ENCODE measurements at places on chromosomes 6 and 20.
A peak's percentile ranks its signal among the peaks of the same experiment; 100 is the strongest.

GRCh38 chr6:152099446-152100182, 292.1 kb downstream of the ESR1 start:
- DNase-seq, result no peak

GRCh38 chr6:10248378-10248843, 166.5 kb downstream of the TFAP2A start:
- DNase-seq, result no peak

DNA sequence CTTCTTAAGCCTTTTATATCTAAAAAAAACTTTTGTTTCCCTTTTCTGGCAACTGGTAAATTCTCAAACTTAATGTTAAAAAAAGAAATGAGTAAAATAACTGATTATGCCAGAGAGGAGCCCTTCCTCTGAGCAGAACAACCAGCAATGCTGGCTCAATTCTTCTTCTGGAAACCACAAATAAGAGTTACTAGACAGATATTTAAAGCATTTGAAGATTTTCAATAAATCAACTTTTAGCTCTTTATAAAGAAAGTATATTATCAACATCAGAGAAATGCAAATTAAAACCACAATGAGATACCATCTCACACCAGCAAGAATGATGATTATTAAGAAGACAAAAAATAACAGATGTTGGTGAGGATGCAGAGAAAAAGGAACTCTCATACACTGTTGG, 61.1 kb upstream of the TCF21 start:
- peak; percentile 35 for DNase-seq

GRCh38 chr6:55601120-55601519, 22.1 kb upstream of the HMGCLL1 start:
- DNase-seq, result no peak

- peak; percentile 93 for DNase-seq
Observed at GRCh38 chr6:14792118-14792955, 453.5 kb upstream of the JARID2 start.

GRCh38 chr6:42981836-42982235, 2.5 kb upstream of the PPP2R5D start:
- DNase-seq, result no peak

GRCh38 chr6:112822769-112823168, 475.6 kb downstream of the RFPL4B start:
- no peak for DNase-seq

- no peak for DNase-seq
Observed at GRCh38 chr6:108209738-108210137, 43.9 kb downstream of the NR2E1 start.

DNA sequence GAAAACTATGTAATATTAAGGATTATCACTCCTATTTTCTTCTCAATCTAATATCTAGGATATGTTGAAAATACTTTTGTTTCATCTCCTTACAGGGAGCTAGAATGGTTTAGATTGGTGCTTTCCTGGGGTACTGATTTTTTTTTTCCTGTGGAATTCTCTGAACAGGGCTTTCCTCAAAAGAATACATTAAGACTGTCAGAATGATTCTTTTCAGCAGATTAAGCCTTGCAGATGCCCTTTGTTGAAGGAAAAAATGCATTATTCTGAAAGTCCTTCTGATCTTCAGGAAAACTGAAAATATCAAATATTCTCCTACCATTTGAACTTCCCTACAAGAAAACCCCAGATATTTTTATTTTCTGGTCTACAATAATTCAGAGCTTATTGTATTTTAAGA, 178.9 kb downstream of the SOX4 start:
- no peak for DNase-seq

DNA sequence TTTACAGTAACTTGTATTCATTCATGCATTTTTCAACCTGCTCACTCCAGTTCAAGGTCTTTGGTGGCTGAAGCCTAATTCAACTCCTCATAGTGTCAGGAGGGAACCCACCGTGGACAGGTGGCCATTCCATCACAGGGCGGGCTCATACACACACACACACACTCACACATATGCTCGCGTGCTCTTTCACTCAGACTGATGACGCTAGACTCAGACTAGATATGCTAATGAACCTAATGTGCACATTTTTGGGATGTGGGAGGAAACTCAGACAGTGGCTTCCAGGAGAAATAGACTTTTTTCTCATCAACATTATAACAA, 56.7 kb downstream of the TRIM27 start:
- no peak for DNase-seq

DNA sequence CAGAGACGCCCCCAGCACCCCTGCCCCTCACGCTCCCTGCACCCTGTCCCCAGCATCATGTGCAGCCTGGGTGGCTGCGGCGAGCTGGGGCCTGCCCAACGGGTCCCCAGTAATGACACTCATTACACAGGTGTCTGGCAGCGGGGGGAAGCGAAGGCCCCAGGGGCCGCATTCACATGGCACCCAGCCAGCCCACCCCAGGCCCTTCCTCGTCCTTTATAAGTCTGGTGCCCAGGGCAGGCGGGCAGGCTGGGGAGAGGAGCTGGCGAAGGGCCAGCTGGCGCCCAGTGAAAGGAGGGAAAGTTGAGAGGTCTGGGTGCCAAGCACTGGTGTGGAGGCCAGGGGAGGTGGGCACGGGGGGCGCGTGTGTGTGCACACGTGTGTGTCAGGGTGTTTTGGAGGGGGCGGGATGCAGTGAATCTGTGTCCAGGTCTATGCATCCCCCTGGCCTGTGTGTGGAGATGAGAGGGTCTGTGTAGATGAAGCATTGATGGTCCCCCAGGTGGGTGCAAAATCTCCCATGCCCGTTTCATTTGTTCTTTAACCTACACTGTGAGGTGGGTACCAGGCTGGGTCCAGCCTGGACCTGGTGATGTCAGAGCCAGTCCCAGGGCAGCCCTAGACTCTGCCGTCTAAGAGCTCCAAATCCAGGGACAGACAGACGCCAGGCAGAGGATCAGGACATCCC, 105.3 kb downstream of the CEBPB start:
- no peak for DNase-seq

DNA sequence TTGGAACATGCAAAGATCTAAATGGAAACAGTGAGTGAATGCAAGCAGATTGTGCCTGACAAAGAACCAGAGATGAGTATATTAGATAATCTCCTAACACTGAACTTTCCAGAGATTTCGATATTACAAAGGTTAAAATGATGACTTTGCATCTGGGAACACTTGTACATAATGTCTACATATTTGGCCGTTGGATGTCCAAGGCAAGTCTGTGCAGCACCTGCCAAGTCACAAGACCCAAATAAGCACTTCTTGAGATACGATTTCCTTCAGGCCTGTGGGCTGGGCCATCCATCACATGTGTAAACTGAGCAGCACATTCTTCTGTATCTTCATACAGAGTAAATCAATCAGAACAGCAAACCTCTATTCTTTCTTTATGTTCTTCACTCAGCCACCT, 32.5 kb upstream of the SMLR1 start:
- no peak for DNase-seq

- DNase-seq, result no peak
Observed at GRCh38 chr6:37072526-37072925, 67.1 kb downstream of the FGD2 start.

- DNase-seq, result peak; percentile 99
Observed at GRCh38 chr6:87697581-87698546, 4.2 kb downstream of the AKIRIN2 start.

DNA sequence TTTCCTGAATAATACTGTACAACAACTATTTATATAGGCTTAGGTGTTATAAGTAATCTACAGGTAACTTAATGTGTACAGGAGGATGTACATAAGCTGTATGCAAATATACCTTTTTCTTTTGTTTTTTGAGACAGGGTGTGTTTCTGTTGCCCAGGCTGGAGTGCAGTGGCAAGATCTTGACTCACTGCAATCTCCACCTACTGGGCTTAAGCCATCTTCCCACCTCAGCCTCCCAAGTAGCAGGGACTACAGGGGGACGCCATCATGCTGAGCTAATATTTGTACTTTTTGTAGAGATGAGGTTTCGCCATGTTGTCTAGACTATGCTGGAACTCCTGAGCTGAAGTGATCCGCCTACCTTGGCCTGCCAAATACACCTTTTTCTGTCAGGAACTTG, 191.7 kb upstream of the ZNF217 start:
- DNase-seq, result no peak

DNA sequence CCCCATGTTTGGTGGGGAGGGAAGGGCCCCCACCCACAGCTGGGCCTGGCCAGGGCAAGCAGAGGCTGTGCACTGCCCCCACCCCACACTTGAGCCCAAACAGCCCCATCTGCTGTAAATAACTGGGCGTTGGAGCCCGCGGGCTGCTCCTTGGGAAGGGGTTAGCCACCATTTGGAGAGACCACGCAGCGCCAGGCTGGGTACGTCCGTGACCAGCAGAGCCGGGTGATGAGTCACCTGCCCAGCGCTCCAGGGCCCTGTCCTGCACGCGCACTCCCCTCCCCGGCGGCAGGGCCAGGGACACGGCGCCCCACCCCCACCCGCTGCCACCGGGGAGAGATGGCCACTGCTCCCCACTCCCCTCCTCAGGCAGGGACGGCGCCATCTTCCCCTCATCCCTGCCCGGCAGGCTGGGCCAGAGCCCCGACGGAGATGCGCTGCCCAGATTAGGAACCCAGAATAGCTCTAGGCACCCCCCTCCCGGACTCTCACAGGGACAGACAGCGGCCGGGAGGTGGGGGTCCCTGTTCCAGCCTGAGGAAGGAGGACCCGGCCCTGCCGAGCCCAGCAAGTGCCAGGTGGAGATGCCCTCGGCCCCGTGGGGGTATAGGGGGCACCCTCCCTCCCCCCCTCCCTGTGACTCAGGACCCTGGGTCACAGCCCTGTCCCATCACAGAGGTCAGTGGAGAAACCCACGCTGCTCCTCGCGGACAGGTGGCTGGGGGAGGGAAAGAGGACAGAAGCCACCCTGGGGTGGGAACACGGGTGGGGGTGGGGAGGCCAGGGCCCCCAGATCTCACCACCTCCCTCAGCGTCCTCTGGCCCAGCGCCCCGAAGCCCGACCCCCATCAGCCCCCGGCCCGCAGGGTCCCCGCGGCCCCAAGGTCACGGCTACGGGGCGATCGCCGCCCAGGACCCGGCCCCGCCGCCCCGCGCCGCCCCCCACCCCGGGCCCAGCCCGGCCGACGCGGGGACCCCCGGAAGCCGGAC, 642 bp downstream of the EEF1A2 start:
- no peak for DNase-seq

- no peak for DNase-seq
Observed at GRCh38 chr6:111828809-111829208, 44.4 kb downstream of the FYN start.

- no peak for DNase-seq
Observed at GRCh38 chr6:148037496-148037895, 305.1 kb upstream of the SASH1 start.

DNA sequence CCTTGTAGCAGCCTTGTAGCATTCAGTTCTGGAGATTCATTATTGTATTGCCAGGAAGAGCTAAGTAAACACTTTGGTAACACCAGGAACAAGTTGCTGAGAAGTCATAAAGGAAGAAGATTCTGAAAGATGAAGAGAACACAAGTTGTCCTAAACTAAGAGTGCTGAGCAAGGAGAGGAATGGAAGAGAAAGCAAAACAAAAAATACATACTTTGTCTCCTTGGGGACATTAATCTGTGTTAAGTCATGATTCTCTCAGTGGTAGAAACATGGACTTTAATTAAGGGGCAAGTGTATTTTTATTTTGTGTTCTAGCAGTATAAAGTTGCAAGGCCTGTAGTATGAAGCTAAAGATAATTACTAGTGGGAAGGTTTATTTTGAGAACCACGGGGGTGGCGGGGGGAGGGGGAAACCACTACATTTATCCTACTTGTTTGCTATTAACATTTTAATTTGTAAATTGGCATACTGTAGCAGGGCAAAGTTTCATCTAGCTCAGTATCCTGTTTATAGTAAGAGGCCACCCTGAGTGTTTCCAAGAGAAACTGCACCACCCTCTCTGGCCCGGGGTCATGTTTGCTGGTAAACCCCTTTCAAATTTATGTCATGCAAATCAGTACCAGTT, 463.0 kb downstream of the CDKAL1 start:
- no peak for DNase-seq

DNA sequence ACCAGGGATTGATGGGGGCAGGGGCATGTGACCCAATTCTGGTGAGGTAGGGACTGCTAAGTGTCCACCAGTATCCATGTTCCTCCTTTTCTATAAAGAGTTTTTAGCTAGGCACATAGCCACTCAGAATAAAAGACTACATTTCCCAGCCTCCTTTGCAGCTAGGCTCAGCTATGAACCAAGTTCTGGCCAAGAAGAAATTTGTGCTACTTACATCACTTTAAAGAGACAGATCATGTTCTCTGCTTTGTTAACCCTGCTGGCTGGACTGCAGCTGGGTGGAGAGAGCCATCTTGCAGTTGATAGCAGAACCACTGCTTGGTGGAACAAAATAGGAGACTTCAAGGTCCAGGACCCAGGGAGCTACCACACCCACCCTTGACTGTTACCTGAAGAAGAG, 5.3 kb upstream of the CCM2L start:
- no peak for DNase-seq

- DNase-seq, result no peak
Observed at GRCh38 chr6:114061741-114062140, 90.8 kb upstream of the HDAC2 start.

DNA sequence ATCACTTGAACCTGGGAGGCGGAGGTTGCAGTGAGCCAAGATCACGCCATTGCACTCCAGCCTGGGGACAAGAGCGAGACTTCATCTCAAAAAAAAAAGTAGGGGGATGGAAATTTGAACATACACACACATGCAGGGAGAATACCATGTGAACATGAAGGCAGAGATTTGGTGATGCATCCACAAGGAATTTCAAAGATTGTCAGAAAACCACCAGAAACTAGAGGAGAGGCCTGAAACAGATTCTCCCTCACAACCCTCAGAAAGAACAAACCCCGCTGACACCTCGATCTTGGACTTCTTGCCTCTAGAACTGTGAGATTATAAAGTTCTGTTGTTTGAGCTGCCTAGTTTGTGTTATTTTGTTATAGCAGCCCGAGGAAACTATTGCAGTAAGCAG, 125.5 kb downstream of the GPX5 start:
- DNase-seq, result no peak

DNA sequence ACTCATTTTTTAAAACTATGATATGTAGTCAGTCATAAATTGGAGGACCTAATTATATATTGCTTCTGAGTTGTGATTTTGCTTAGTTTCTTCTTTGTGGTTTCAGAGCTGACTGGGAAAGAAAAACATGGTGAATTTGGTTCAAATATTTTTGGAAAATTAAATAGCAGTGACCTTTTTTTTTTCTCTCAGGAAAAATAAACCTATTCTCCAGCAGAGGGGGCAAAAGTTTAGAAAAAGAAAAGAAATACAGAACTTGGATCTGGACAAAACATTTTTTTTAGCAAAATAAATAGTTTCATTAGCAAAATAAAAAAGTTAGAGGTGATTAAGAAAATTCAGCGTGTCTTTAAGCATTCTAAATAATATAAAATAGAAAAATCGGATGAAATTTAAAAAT, 10.2 kb downstream of the COL10A1 start:
- DNase-seq, result no peak

DNA sequence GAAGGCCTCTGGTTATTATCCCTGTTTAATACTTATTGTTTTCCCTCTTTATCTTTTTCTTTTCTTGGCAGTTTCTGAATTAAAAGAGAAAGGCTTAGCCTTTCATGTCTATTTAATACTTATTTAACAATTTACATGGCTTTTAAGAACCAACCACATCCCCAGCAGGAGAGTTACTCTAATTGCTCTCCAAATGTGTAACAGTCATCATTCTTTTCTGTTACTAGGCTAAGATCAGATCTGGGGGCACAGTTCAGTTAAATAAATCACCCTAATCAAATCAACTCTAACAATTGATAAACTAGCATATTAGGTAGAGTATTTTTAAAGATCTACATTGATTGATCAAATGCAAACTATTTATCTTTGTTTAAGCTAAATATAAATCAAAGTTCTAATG, 54.1 kb upstream of the NT5E start:
- no peak for DNase-seq

GRCh38 chr20:56447227-56447626, 21.2 kb upstream of the RTF2 start:
- DNase-seq, result no peak

- DNase-seq, result no peak
Observed at GRCh38 chr20:51184289-51184688, 161.4 kb upstream of the KCNG1 start.
